Right forelimb (tissue), 1 donor: ENCODE measurements at places on chromosomes 7 and 10.

DNA sequence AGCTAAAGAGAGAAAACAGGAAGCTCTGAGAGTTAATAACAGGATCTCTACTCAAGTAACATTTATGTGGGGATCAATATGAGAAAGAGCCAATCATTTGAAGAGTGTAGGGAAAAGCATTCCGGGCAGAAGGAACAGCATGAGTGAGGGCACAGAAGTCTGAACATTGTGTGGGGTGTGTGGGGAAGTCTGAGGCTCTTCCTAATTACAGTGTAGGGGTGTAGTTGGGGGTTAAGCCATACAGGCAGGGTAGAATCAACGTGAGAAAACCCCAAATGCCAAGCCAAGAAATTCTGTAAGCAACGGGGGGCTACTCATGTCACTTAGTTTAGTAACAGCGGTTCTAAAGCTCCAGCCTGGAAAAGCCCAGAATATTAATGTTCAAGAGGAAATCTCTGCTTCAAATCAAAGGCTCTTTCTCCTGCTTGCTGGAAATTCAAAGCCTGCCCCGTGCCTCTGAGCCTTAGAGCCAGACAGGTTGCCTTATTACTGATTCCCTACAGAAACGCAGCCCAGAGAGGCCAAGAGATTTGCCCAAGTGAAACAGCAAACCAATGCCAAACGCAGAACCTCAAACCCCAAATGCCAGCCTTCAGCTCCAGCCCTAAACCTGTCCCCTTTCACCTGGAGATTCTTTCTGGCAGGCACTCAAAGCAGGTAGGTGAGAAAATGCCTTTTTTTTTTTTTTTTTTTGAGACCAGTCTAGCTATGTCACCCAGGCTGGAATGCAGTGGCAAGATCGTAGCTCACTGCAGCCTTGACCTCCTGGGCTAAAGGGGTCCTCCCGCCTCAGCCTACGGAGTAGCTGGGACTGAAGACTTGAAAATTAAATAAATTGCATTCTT, 36.1 kb downstream of the DNAJB12 start:
- DNase-seq = no peak

DNA sequence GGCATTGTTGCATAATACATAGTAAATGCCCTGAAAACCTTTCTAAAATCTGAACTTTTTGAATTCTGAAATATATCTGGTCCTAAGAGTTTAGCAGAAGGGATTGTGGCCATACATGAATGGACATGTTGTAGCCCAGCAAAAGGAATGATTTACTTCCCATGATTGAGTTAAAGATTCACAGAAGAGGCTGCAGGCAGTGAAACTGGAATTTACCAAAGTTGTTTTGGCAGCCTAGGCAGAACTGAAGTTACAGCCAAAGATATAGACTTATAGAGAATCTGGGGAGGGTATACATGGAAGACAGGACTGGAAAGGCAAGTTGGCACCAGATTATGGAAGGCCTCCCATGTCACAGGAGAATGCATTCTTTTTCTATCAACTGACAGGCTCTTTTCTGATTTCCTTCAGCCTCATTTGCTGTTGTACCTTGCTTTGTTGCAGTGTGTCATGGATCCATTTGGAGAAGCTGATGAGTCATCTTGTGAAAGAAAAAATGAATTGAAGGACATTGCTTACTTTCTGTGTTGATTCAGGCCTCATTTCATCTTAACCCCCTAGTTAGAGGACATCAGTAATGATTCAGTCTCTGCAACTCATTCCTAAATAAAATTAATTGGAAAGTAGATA, 356.2 kb upstream of the LRGUK start:
- DNase-seq = no peak

DNA sequence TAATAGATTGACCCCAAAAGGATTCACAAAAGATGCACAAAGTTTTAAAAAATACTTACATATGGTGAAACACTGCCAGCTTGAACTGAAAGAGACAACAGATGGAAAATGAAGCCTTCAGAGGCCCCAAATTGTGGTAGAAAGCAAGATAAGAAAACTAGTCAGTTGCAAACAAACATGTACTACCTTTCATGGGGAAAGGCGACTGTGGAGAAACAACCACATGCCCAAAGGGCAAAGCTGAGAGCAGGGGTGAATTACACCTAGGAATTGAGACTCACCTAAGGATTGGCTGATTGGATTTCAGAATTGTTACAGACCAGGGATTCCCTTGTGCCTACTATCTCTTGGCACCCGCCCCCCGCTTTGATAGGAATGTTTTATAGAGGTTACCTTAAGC, 13.1 kb downstream of the EPC1 start:
- no peak for DNase-seq

- no peak for DNase-seq
These were observed 45.3 kb downstream of the LRRC72 start for GRCh38 chr7:16571941-16572340.

GRCh38 chr7:151866761-151867655, 9.9 kb downstream of the PRKAG2 start:
- no peak for DNase-seq

DNA sequence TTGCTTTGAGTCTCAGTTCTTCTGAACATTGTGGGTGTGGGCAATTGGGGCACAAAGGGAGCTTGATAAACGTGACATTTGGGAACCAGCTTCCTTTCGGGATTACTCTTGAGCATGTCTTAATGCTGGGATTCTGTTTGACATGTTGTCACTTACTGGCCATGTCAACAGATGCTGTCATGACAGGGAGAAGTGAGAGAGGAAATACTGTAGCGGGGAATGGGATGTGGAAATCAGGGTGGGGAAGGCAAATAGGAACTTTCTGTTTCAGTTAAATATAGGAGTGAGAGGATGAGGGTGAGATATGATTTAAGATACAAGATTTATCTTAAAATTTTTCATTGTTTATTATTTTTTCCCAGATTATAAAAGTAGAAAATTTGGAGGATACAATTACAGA, 83.9 kb downstream of the SEC23IP start:
- DNase-seq = no peak

- DNase-seq = no peak
These were observed 70.1 kb downstream of the UBE3C start for GRCh38 chr7:157208571-157209413.

DNA sequence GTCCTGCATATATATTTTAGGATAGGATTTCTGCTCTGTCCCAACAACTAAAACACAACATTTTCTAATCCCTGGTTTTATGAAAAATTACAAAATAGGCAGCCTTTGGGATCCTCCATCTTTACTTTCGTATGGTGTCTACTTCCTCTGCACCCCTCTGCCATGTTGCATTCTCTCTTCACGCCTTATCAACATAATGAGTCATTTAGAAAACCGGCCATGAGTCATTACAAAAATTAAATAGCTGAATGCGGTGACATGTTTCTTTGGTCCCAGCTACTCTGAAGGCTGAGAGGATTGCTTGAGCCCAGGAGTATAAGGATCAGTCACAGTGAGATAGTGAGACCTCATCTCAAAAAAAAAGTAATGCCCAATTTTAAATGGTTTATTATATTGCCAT, 148.1 kb upstream of the CELF2 start:
- DNase-seq = no peak

DNA sequence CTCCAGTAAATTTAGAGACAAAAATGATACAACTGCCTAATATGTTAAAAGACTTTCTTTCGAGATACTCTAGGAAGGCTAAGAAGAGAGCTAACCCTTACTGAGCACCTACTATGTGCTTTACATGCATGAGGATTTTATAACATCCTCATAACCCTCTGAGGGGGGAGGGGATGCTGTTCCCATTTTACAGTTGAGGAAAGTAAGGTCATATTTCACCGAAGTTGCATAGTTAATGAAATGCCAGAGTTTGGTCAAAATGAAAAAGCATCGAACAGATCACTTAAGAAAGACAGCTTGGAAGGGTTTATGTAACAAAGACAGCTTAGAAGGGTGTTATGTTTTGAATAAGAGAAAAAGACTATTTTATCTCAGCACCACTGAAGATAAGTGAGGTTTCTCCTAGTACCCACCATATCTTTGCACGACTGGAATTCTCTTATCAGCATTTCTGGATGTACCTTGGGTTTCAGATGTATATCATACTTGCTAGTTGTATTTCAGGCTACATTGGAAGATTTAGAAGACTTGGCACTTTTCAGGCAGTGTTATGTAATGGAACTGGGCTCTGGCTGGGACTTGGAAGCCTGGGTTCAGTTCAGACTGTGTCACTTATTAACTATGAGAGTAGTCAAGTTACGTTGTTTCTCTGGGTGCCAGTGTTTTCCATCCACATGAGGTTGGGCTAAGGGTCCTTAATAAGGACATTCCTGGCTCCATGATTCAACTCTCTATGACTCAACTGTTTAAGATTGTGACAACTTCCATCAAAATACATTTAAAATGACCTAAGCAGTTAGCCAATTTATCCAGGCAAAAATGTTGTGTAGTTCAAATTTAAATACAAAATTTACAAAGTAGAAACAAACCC, 6.0 kb downstream of the RHOBTB1 start:
- DNase-seq = no peak
